NCI-H226 (cell line): ENCODE measurements at places on chromosomes 4 and X.

- no peak for DNase-seq
Observed at GRCh38 chr4:137694138-137694537, 161.8 kb upstream of the PCDH18 start.

GRCh38 chr4:87130985-87131703 is 89.3 kb downstream of the KLHL8 start:
- DNase-seq: no peak

DNA sequence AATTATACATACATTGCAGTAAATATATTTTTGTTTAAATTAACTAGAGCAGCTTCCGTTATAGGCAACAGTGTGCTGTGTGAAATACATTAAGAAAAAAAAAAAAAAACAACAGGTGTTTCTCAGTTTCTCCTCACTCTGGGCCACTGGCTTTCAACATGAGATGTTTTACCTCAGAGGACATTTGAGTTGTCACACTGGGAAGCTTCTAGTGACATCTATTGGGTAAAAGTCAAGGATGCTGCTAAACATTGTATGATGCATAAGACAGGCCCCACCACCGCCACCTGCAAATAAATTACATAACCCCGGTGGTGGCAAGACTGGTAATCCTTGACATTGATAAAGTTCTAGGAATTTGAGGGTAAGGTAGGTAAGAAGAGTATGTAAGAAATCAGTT is 1512.2 kb downstream of the C4orf33 start:
- no peak for DNase-seq

GRCh38 chr4:26493461-26493860 is 3.2 kb upstream of the CCKAR start:
- DNase-seq: no peak

DNA sequence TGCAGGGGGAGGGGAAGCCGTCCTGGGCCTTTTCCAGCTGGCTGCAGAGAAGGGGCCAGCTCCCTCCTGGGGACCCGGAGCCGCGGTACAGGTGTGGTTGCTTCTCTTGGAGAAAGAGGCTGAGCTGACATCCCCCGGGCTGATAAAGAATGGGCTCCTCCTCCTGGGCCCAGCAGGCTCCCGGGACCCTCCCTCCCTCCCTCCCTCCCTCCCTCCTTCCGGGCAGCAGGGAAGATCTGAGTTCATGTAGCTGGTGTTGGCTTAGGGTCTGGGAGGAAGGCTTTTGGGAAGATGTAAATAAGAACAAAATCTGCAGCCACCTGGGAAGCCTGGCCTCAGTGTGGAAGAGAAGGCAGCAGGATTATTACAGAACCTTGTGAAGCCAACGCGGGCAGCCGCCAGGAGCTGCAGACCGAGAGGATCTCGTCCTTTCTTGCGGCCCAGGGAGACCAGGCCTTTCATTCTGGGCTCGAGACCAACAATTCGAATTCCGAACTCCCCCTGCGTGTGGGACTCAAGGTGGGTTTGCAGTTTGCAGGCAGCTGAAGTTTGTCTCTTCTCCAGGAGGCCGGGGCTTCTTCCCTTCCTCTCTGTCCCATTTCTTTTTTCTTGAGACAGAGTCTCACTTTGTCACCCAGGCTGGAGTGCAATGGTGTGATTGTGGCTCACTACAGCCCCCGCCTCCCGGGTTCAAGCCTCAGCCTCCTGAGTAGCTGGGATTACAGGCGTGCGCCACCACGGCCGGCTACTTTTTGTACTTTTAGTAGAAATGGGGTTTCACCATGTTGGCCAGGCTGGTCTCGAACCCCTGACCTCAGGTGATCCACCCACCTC is at the start of gene PLCXD1:
PLCXD1 (plus strand) TSS at position 216 of the 834 bp plus-strand sequence. CDS start 2,807 bp downstream, outside the sequence.
- DNase-seq: peak; percentile 60

DNA sequence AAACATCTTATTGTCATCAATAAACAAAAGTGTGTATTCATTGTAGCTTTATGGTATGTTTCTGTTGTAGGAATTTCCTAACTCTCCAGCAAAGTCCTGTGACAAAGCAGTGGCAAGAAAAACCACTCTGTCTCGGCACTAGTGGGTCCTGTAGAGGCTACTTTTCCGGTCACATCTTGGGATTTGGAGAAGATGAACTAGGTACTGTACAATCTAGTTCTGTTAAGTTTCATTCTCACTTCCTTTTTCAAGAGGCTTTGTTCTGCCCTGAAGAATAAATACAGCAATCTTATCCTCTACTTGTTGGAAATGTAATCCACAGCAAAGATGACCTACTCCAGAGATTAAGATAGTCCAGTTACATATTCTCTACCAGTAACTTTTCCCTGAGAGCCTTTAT is 69.3 kb downstream of the HHIP start:
- no peak for DNase-seq

DNA sequence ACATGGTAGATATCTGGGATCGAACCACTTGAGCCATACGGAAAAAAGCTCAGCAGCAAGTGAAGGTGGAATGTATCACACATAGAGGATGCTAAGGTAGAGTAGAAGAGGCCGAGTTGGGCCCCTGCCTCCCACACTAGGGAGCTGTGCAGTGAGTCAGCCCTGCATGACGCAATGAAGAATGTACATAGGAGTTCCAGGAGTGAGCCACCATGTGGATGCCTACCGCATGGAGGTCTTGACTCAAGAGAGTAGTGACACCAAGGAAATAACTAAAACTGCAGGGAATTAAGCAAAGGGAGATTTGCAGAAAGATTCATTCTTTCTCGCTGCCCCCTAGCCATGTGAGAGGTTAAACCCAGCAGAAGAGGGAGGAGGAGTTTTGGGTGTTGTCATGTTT is 389.6 kb upstream of the IGFBP7 start:
- DNase-seq: peak; percentile 88

DNA sequence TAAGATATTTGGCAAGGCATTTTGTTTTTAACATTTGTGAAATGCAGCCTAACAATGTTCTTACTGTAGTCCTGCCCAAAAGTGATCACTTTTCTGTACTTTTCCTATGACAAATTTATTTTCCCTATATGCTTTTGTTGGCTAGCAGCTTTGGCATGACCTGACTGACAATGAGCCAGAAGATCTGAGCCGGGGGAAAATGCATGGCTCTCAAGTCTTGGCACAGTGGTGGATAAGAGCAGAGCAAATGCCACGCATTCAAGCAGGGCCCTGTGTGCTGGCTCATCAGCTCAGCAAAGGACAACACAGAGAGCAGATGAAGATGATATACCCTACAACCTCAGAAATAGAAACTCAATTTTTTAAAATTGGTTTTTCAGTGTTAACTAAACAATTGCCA is 187.3 kb downstream of the ANAPC10 start:
- no peak for DNase-seq

DNA sequence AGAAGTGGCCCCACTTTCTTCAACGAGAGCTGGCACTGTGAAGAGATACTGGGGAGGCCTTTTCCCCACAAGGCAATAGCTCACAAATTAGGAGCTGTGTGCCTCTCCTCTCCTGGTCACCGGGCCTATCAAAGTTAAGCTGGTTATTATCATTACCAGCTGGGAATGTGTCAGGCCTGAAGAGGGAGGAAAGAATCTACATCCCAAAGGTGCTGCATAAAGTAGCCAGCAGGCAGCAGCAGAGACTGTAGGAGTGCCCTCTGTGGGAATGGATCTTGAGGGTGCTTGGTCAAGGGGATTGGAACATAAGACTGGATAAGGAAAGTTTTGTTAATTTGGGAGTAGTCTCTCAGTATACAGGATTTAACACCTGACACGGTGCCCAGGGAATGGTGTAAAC is 9.1 kb upstream of the TMPRSS11D start:
- DNase-seq: no peak

DNA sequence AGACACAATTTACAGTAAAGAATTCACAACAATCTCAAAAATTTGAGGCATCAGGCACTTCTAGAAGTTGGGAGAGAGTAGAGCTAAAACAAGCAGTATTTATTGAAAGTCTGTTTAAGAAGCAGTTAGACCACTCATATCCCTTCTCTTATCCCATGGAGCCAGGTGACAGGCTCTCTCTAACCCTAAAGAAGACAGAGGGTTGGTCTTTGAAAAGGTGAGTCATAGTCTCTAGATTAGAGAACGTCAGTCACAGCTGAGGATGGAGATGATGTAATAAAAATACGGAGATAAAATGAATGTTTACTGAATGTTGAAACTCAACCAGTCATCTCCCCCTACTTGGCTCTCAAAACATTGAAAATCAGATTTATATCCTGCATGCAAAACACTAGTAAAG is 223.8 kb downstream of the CHIC2 start:
- peak; percentile 69 for DNase-seq

- no peak for DNase-seq
Observed at GRCh38 chrX:72057849-72058248, 73.9 kb downstream of the RTL5 start.

GRCh38 chr4:236028-236427 is 69.2 kb downstream of the ZNF732 start:
- DNase-seq: no peak

DNA sequence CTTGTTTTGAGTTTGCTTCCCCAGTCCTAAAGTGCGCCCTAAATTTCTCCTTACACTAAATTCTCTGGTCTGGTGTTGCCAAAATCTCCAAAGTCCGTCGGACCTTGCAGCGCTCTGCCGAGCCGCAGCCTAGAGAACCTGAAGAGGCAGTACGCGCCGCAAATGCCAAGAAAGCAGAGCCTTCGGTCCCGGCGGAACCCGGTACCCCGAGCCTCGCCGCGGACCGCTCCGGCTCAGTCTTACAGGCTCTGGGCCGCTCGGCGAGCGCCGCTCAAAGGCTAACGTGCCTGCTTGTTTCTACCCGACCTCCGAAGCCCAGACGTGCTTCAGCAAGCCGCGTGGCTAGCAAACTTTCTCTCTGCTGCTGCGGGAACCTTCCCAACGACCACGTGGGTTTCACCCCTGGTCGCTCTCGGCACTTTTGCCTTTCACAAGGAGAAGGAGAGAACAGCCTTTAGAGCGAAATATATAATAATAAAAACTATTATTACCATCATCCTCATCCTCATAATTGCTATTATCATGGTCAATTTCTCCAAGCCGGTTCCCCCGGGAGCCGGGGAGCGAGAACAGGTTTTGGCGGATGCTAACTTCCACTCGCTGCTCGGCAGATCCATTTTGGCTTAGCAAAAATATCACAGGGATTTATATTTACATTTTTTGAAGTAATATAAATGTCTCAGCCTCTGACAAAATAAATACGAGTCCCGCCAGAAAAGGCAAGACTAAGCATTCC is 2.2 kb upstream of the HTR2C start:
- DNase-seq: no peak

DNA sequence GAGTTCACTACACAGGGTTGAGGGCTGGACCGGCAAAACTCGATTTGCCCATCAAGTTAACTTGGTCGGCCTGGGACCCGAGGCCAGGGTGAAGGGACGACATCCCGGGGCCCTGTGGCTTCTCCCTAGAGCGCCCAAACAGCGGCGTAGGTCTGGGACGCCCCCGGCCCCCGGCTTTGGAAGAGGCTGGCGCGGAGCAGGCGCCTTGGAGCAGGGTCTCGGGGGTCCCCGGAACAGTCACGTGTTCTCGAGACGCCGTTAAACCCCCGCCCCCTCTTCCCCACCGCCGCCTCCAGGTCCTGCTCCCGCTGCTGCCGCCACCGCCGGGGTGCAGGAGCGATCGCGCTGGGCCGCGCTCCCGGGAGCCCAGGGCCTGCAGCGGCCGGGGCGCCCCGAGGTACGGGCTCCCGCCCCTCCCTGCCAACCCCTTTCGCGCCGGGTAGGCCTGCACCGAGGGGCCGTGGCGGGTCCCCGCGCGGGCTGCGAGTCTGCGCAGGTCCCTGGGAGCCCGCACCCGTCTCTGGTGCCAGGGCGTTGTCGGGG is at the start of gene NPY5R:
NPY5R (plus strand) TSS at position 289 of the 543 bp plus-strand sequence. CDS start 6,382 bp downstream, outside the sequence.
- DNase-seq: no peak

GRCh38 chr4:104859601-104860237 is 287.0 kb upstream of the TET2 start:
- no peak for DNase-seq

DNA sequence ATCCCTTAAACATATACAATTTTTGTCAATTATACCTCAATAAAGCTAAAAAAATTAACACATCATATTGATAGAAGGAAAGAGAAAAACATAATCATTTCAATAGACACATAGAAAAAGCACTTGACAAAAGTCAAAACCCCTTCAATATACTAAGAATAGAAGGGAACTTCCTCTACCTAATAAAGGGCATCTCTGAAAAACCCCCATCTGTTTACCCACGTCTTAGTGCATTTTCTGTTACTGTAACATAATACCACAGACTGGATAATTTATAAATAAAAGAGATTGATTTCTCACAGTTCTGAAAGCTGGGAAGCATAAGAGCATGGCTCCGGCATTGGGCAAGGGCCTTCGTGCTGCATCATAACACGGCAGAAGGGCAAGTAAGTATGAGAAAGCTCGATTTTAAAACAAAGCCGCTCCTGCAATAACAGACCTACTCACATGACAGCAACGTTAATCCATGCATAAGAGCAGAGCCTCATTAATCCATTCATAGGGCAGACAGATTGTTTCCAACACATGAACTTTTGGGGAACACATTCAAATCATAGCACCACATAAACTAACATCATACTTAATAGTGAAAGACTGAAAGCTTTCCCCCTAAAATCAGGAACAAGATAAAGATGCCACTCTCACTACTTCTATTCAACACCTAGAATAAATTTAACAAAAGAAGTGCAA is 15.7 kb downstream of the STEEP1 start:
- no peak for DNase-seq

DNA sequence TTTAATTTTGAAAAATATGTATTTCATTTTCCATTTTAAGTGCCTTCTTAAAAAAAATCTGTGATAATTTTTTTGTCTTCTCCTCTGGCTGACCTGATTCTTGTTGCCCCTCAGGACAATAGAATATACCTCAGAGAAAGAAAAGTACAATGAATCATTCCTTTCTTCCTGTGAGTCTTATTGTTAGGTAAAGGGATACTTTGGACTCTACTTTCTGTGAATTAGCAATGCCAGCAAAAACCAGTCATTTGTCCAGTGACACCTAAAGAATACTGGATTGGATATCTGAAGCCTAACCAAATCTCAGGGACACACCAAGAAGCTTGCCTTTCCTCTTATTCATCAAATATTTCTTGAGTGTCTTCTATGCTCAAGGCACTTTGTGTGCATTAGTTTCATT is 102.1 kb downstream of the AREG start:
- no peak for DNase-seq

GRCh38 chr4:17288151-17288550 is 223.7 kb downstream of the QDPR start:
- no peak for DNase-seq

GRCh38 chrX:100648458-100649417 is 4.7 kb downstream of the SRPX2 start:
- no peak for DNase-seq

- no peak for DNase-seq
Observed at GRCh38 chrX:69140837-69141236, 24.4 kb downstream of the PJA1 start.

DNA sequence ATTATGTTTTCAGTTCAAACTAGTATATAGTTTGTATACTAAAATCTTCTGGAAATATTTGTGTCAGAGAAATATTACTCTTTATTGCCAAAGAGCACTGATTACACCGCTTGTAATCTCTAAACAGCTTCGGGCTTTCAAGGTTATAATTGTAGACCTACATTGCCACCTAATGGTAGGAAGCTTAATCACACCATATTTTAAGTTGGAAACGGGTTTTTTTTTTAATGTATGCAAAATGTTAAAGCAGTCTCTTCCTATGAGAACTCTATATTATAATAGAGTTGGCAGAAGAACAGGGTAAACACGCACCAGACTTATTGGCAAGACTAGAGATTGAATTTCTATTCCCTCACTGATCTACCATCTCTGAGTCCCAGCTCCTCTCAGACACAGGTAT is 19.5 kb upstream of the NFXL1 start:
- no peak for DNase-seq
